ENCODE measurements at places on chromosomes 16 and 17.

DNA sequence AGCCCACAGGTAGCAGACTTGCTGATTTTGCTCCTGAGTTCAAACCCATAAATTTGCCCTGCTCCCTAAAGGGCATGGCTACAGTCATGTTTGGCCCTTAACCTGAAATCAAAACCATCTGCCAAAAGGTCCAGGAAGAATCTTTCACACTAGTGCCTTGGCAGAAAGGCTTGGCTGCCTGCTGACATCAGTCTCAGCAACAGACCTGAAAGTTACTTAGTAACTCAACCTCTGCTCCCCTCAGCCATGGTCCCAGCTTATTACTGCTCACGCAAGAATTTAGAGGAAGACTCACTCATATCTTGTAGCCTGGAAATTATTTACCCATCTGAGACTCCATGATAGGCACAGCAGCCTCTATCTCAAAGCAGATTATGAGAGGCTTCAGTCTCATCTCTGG is 98.0 kb upstream of the KIF2B start:
- no peak for DNase-seq

GRCh38 chr17:2983255-2983654 is 80.2 kb downstream of the OR1D5 start:
- no peak for DNase-seq

DNA sequence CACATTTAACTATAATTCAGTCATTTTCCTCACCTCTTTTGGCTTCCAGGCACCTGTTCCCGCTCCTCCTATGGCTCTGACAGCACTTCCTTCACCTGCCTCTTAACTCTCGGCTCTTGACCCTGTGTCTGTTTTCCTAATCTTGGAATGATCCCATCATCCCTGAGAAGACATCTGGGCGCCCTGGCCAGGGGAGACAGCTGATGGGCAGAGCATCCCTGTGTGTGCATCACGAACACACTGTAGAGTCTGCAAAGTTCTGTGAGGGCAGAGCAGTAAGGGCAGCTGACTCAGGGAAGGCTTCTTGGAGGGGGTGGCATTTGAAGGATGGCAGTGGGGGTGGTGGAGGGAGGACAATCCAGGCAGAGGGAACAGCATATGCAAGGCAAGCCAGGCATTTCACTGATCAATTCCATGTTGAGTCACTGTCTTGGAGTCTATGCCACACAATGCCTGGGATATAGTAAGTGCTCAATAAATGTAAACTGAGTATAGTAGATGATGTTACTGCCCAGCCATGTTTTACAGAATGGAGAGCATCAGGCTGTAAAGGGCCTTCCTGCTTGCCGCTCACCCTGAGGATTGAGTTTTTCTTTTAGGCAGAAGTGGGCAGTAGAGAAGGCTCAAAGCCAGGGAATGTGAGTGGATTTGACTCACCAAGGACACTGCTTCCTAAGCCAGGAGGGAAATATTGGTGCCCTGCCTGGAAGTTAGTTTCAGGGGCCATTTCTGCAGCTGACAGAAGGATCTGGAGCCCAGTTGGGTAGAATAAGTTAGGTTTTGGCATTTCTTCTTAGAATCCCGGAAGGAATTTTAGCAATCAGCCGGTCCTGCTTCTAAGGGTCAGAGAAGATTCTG is 5.8 kb upstream of the RAB11FIP4 start:
- no peak for DNase-seq

DNA sequence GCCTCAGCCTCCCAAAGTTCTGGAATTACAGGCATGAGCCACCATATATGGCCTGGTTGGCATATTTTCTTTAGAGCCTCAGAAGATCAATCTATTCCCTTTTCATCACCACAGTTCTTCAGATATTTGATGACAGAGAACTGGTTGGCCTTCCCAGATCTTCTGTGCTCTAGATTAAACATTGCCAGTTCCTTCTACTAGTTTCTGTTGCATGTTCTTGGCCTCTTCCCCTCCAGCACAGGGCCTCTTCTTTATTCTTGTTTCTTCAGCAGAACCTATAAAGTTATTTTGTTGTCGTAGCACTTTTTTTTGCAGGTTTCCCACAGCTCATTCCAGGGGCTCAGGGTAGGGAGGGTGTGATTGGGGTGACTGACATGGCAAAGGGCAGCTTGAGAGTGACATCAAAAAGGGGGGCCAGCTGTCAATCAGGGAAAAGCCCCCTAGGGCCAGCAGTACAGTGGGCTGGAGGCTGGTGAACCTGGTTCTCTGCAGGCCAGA is 9.3 kb downstream of the CHD9 start:
- no peak for DNase-seq

DNA sequence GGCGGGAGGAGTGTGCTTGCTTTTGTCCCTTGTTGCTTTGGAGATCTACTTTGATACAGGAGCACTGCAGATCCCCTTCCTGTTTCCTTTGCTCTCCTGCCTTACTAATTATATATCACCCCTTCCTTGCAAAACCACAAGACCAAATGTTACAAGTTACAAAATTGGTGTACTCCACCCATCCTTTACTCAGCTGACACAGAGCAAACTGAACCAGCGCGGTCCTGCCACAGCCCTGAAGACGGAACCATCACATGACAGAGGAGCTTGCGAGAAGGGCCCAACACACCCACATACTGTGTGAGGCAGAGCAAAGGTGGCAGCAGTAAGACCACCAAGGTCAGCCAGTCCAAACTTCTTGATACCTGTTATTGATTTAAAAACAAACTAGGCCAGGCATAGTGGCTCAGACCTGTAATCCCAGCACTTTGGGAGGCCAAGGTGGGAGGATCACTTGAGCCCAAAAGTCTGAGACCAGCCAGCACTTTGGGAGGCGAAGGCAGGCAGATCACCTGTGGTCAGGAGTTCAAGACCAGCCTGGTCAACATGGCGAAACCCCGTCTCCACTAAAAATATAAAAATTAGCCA is 33.2 kb downstream of the CYTH1 start:
- peak; percentile 56 for DNase-seq

- DNase-seq, result no peak
These were observed 4.6 kb upstream of the SLFN13 start for GRCh38 chr17:35453171-35453570.

DNA sequence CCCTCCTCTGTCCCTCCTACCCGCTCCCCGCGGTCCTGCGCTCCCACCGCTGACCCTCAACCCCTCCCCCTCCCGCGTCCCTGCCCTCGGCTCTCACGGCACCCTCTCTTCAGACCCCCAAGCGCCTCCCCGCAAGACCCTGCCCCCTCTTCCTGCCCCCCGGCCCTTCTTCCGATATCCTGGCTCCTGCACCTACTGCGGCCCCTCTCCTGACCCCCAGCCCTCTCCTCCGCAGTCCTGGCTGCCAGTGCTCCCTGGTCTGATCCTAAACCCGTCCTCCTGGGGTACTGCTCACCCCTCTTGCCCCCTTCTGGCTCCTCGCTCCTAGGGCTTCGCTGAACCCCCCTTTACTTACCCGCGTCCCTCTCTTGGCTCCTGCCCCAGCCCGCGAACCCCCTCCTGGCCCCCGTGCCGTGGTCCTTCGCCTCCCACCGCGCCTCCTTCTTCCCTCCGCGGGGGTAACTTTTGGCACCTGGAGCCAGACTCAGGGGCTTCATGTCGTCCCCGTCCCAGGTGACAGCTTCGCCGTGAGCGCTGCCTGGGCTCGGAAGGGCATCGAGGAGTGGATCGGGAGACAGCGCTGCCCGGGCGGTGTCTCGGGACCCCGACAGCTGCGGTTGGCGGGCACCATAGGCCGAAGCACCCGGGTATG is 839 bp downstream of the NKD1 start:
- no peak for DNase-seq

DNA sequence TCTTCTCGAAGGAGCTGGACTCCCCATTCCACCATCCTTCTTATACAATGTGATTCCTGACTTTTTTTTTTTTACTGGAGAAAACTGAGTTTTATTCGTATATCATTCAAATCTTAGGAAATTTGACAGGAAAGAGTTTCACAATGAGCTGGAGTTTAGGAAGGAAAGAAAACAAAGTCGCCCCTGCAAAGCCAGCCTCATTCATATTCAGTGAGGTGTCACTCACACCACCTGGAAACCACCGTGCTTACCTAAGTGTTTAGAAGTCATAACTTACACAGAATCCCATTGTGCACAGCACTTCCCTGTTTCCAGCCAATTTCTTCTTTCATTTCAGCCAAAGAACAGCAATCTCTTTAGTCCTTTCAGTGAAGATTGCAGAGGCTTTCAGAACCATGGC is 90.3 kb upstream of the CHMP6 start:
- DNase-seq, result no peak

GRCh38 chr16:49712106-49712505 is 143.8 kb downstream of the ZNF423 start:
- DNase-seq, result no peak

- DNase-seq, result no peak
These were observed 2.5 kb upstream of the ZNF423 start for GRCh38 chr16:49858200-49859124.

GRCh38 chr17:27247071-27247957 is 46.6 kb upstream of the WSB1 start:
- no peak for DNase-seq

DNA sequence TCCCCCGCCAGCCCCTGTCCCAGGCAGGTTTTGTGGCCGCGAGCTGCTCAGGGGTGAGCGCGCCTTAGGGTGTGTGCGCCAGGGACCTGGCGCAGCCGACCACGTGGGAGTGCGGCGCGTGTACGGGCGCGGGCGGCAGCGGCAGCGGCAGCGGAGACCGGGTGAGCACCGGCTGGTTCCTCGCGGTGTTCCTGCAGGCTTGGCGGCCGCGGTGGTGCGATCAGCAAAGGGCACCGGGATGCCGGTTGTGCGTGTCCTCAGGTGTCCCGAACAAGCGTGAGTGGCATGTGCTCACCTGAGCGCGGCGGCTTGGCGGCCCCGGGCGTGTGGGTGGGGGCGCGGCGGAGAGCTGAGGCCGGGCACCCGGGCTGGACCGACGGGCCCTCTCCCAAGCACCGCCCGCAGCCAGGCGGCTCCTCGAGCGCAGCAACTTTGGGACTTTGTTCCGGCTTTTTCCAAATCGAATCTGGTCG is 381 bp upstream of the HSD11B2 start:
- DNase-seq, result no peak

DNA sequence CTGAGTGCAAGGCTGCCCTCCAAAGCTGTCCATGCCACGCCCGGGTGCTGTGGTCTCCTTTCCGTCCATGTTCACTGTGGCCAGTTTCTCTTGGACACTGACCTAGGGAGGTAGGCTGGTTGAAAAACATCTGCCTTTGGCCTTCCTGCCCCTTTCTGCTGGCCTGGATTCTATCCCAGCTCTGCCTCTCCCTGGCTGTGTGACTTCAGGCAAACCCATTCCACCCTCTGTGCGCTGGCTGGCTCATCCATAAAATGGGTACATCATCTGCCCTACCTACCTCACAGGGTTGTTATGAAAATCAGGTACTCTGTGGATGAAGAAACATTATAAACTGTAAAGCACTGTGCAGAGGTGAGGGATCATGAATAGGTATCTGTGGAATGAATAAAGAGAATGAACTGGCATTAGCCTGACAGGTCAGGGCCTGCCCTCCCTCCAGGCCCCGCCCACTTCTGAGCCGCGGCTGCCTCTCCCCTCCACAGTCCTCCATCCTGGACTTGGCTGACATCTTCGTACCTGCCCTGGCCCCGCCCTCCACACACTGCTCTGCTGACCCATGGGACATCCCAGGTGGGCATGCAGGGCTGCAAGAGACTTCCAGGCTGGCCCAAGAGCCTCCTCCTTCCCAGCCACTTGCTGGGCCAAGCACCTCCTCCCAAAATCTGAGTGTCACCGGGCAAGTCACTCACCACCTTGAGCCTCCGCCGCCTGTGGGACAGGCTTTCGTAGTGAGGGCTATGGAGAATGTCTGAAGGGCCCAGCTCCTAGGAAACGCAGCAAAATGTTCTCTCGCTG is 7.0 kb upstream of the SPATA20 start:
- DNase-seq, result no peak

DNA sequence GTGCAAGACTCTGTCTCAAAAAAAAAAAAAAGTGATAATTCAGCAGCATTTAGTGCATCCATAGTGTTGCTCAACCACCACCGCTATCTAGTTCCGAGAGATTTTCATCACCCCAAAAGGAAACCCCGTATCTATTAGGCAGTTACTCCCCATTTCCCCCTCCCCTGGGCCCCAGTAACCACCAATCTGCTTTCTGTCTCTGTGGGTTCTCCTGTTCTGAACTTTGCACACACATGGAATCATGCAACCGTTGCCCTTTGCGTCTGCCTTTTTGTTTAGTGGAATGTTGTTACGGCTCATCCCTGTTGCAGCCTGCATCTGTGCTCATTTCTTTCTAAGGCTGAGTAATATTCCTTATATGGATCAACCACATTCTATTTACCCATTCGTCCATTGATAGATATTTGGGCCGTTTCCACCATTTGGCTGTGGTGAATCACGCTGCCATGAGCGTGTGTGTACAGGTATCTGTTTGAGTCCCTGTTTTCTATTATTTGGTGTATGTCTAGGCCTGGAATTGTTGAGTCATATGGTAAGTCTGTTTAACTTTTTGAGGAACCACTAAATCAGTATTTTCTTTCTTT is 8.7 kb upstream of the SYNGR2 start:
- no peak for DNase-seq

- DNase-seq, result no peak
These were observed 3.5 kb upstream of the UBALD2 start for GRCh38 chr17:76261421-76262215.

DNA sequence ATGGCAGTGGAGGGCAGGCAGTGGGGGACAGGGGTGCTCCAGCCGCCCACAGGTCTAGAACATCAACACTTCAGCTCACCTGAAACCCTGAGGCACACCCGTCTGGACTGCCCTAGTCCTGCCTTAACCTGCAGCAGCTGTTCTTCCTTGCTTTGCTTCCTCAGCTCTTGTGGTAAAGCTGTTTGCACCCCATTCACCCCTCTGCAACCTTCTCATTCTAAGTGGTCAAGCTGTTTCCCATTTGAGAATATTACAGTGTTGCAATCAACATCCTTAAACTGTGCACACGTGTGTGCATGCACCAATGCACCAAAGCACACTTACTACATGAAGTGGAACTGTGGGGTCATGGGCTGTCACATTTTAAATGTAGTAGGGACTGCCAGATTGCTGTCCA is 32.4 kb downstream of the SCNN1B start:
- no peak for DNase-seq

GRCh38 chr16:24747441-24747840 is 18.0 kb downstream of the TNRC6A start:
- no peak for DNase-seq

DNA sequence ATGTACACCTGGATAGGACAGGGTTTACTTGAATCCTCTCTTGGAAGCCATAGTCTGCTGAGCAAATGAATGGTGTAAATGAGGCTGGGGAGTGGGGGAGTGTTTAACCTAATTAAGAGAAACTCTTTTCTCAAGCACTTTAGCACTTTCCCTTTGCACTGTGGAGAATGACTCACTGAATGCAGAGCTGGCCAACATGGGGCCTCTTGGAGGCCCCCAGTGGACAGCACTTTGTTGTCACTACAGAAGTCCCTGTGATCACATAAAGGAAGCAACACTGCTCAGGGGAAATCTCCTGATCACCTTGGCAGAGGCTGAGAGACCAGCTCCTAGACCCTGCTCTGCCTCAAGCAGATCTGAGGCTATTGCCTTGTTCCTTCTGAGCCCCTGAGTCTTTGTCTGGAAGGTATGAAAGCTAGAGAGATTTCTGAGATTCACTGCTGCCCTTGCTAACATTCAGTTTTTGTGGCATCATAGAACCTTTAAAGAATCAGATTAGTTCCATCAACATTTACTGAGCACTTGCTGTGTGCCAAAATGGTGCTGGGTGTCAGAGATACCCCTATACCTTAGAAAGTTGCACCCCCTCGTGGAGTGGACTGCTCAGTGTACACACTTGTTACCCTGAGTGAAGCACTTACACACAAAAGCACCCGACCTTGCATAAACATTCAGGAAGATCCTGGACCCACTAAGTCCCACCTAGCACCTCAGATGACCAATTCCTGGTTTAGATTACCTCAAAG is 230.1 kb upstream of the CCL2 start:
- no peak for DNase-seq

- no peak for DNase-seq
These were observed 34.5 kb upstream of the MEOX1 start for GRCh38 chr17:43695970-43696865.
